CD8-positive, alpha-beta memory T cell (primary cell): ENCODE measurements at places on chromosomes 16 and 17.

GRCh38 chr16:2277466-2278271 is 9.7 kb upstream of the RNPS1 start:
- no peak for DNase-seq

DNA sequence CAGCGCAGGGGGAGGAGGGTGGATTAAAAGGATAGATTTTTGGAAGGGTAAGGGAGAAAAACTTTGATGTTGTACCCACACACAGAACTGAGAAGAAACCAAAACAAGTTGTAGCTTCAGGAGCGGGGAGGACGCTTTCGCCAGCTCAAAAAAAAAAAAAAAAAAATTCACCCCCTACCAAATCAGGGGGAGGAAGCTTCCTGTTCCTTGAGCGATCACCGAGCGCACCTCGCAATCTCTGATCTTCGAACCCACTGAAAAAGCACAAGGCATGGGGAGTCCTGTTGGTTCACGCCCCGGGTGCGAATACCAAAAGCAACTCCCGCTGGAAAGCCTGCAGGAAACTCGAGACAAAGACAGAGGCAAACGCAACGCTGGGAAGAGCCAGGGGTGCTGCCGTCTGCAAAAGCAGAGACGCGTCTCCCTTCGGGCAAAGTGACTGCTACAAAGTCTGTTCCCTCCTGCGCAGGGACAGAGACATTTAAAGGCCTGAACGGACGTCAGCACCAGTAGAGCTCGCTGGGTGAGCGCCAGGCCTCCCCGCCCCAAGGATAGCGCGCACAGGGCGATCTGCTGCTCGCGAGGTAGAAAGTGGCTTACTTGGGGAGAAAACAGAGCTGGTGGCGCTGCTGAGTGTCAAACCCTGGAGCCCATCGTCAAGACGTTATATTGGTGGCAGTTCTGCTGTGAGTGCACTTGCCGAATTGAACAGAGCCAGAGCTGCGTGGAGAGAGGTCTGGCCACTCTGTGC is 190.4 kb downstream of the USP22 start:
- DNase-seq, result no peak

GRCh38 chr16:47136099-47136842 is 7.5 kb downstream of the NETO2 start:
- DNase-seq, result no peak

GRCh38 chr17:32909787-32910369 is 18.1 kb upstream of the TMEM98 start:
- DNase-seq, result peak; percentile 59

GRCh38 chr16:66900721-66901441 is 17.8 kb downstream of the CDH16 start:
- peak; percentile 2 for DNase-seq

GRCh38 chr17:74464730-74465377 is 1.6 kb upstream of the CD300A start:
- DNase-seq, result no peak

DNA sequence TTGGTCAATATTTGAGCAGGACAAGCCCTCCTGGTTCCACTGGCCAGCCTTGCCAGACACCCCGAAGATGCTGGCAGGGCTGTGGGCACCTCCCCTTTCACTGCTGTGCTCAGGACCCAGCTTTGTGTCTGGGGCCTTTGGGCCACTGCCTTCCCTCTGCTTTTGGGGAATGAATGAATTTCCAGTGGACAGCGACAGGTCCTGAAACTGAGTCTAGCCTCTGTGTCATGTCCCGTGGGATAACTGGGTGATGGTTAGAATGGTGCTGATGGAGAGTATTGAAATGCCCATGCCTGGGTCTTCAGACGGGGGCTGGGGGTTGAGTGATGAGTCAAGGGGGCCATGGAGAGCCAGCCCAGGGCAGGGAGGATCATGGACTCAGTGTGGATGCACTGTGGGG is 135.8 kb downstream of the FOXL1 start:
- no peak for DNase-seq

DNA sequence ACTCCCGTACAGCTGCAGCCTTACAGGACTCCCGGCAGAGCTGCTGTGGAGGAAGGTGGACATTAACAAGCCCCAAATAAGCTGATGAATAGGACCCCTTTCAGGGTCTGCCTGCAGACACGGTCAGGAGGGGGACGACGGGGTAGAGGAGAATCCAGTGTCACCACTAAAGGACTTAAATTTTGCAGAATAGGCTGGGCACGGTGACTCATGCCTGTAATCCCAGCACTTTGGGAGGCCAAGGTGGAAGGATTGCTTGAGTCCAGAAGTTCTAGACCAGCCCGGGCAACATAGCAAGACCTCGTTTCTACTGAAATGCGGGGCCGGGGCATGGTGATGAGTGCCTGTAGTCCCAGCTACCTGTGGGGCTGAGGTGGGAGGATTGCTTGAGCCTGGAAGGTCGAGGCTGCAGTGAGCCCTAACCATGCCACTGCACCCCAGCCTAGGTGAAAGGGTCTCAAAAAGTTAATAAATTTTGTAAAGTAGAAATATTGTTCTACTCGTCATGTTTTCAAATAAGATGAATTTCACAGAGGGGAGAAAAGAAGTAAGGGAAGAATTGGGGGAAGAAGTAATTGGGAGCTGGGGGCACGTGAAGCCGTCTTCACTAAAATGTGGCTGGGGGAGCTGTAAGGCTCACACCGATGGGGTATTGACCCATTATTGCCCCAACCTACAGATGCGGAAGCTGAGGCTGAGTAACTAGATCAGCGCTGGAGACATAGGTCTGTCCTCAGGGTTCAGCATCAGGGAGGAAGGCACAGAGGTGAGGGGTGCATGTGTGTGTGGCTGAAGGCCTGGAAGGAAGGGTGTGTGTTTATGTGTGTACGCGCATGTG is 4.7 kb downstream of the LITAFD start:
- no peak for DNase-seq

GRCh38 chr17:81165246-81166032 is at the start of gene PVALEF:
PVALEF (plus strand) TSS chr17:81165507; CDS start chr17:81181227, 15,720 bp downstream.
- no peak for DNase-seq

DNA sequence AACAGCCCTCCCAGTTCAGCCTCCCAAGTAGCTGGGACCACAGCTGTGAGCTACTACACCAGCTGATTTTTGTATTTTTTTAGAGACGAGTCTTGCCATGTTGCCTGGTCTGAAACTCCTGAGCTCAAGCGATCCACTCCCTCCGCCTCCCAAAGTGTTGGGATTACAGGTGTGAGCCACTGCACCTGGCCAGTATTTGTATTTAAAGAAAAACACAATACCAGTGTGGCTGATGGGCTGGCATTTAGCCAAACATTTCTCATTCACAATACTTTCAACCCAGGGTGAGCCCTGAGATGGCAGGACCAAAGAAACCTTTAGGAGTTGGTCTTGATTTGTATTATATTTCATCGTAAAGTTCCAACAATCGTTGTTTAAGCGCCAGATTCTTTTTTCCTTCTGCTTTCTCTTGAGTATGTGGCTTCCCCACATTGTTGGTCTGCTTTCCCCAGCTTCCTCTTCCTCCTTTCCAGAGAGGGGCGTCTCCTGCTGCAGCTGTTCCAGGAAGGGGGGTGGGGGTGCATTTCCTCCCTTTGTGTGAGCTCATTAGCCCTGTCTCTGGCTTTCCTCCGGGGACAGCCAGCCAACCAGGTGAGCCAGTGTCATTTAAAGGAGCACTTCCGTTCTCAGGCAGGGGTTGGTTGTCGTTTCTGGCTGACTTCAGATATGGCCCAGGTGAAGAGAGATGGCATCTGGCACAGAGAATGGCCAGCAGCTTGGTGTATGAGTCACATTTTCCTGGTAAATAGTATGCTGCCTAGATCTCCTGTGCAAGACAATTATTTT is 79.9 kb downstream of the GPRC5B start:
- DNase-seq, result no peak

DNA sequence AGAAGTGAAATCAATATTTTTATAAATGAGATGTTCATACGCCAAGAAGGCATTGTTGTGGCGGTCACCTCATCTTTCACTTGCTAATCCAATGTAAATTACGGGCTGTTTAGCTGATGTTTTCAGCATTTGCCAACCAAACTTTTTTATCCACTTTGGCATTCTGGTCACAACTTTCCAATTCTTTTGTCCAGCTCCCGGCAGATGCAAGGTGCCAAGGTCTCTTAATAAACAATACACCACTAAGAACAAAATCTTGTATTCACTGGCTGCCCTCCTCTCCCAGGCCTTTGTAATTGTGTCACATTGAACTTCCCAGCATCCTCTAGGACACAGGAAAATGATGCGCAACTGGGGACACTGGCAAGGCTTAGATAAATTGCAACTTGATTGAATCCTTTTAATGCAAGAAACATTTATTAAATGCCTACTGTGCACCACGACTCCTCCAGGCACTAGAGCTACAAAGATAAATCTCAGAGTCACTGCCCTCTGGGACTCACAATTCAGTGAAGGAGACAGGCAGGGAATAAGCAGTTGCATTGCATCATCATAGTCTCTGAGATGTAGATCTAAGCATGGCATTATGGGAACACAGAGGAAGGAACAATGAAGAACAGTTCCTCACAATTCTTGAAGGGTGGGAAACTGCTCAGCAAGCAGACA is 165.4 kb upstream of the C16orf82 start:
- no peak for DNase-seq

DNA sequence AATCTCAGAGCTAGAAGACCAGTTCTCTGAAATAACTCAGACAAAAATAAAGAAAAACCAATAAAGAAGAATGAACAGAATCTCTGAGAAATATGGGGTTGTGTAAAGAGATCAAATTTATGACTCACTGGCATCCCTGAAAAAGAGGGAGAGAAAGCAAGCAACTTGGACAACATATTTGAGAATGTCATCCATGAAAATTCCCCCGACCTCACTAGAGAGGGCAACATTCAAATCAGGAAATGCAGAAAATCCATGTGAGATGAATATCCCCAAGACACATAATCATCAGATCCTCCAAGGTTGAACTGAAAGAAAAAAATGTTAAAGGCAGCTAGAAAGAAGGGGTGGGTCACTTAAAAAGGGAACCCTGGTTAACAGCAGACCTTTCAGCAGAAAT is 32.1 kb downstream of the TANC2 start:
- no peak for DNase-seq

GRCh38 chr17:42291129-42291528 is 2.8 kb downstream of the STAT5A start:
- no peak for DNase-seq

- no peak for DNase-seq
These were observed 8.2 kb downstream of the STX1B start for GRCh38 chr16:31002250-31002700.

GRCh38 chr16:25140459-25140858 is 28.9 kb downstream of the LCMT1 start:
- DNase-seq, result no peak
